Vagina (tissue), 2 donors: ENCODE measurements at places on chromosomes 11 and 22. TPM values are rescaled to one million over a fixed set of nuclear protein-coding genes. Genes with fewer than 3 reads are reported as not detected.

DNA sequence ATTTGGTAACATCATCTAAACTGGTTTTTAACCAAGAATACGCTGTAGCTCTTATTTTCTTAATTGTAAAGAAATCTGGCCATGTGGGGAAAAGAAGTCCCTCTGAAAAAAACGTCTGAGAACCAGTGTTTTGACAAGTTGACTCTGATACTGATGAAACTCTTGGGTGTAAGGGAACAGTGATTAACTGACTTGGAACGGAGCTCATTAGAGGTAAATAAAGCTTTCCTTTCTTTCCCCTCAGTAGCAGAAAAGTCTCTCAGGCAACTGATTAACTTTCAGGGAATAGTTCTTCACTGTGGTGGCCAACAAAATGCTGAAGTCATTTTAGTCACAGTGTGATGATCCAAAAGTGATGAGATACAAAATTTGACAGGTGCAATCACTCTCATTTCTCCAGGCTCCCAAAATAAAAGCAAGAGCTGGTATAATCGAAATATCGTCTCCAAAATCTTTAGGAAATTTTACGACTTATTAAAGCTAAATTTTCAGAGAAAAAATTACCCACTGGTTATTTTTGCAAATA is 52.3 kb downstream of the SLC36A4 start:
- no peaks in the 10 kb centered on the region for H3K27me3 ChIP-seq
- no peak overlapping the region for H3K27ac ChIP-seq
- no peak overlapping the region for H3K4me3 ChIP-seq
- H3K4me1 ChIP-seq, result no peaks in the 10 kb centered on the region

GRCh38 chr22:39414886-39415285 is 15.3 kb downstream of the TAB1 start:
- no peaks in the 10 kb centered on the region for H3K36me3 ChIP-seq
- no peak overlapping the region for H3K4me3 ChIP-seq
- H3K4me1 ChIP-seq, result peaks cover 20% of the 10 kb centered on the region

- no peak for DNase-seq
- no peaks in the 10 kb centered on the region for H3K36me3 ChIP-seq
- H3K27me3 ChIP-seq, result no peaks in the 10 kb centered on the region
- no peak overlapping the region for H3K27ac ChIP-seq
Observed at GRCh38 chr11:46865340-46865739, 19.3 kb upstream of the CKAP5 start.

Gene HEPHL1
- 1.7 TPM for total RNA-seq
